ENCODE measurements at places on chromosomes 7 and 10. TPM values are rescaled to one million over a fixed set of nuclear protein-coding genes. Genes with fewer than 3 reads are reported as not detected.

DNA sequence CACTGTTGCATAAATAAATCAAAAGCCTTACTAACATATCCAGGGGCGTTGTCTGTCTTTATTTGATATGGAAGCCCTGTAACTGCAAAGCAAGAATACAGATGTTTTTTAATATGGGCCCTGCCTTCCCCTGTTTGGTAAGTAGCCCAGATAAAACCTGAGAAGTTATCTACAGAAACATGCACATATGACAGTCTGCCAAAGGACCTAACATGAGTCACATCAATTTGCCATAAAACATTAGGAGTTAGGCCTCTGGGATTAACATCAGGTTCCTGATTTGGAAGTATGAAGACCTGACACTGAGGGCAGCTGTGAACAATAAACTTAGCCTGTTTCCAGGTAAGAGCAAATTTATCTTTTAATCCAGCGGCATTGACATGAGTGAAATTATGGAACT is 1588.8 kb downstream of the REEP3 start:
- H3K27ac ChIP-seq = no peak overlapping the region
- no peak overlapping the region for H3K4me3 ChIP-seq
- H3K36me3 ChIP-seq = peaks cover 23% of the 10 kb centered on the region
- no peaks in the 10 kb centered on the region for H3K4me1 ChIP-seq
- DNase-seq = no peak

DNA sequence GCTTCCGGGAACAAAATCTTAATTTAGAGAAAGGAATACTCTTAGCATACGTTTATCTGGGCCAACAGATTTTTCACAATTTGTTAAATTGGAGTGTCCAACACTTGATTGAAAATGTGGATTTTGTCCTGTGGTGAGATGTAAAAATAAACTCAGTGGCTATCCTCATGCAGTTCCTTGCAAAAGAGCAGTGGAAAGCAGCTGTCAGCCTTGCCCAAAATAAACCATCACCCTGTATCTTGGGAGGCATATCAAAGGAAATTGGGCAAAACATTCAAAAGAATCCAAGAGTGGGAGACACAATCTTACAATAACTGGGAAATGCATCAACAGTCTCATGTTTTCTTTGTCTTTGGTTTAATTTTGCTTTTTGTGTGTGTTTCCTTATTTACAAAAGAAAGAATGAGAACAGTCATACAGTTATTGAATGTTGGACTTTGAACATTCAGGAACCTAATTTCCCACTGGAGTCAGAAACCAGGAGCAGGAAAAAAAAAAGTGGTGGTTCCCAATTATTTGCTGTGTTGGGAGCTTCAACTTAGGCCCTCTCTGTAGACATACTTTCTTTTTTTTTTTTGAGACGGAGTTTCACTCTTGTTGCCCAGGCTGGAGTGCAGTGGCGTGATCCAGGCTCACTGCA is 44.4 kb upstream of the DGKI start:
- H3K4me3 ChIP-seq = no peak overlapping the region
- H3K27ac ChIP-seq = no peak overlapping the region
- H3K4me1 ChIP-seq = peaks cover 14% of the 10 kb centered on the region
- H3K27me3 ChIP-seq = no peaks in the 10 kb centered on the region
- no peak for DNase-seq

DNA sequence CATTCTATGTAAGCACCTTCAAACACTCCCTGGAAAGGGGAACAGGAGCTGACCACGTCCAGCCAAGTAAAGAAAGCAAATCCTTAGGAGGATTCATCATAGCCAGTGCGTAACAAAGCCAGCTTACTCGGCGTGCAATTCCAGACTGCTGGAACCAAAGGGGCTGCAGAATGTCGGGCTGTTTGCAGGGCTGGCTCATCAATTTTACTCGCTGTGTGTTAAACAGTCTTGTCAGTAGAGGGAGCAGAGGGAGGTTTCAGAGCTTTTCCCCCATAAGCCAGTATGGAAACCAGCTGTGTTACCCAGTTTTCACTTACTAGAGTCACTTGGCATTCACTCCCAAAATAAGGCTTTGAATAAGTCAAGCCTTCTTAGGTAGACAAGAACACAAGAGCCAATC is 127.1 kb downstream of the KMT2E start:
- peak; percentile 38 for DNase-seq
- H3K4me1 ChIP-seq = no peaks in the 10 kb centered on the region
- H3K4me3 ChIP-seq = no peak overlapping the region
- H3K36me3 ChIP-seq = peaks cover 23% of the 10 kb centered on the region

The COPS6 gene
- 118 TPM for total RNA-seq

DNA sequence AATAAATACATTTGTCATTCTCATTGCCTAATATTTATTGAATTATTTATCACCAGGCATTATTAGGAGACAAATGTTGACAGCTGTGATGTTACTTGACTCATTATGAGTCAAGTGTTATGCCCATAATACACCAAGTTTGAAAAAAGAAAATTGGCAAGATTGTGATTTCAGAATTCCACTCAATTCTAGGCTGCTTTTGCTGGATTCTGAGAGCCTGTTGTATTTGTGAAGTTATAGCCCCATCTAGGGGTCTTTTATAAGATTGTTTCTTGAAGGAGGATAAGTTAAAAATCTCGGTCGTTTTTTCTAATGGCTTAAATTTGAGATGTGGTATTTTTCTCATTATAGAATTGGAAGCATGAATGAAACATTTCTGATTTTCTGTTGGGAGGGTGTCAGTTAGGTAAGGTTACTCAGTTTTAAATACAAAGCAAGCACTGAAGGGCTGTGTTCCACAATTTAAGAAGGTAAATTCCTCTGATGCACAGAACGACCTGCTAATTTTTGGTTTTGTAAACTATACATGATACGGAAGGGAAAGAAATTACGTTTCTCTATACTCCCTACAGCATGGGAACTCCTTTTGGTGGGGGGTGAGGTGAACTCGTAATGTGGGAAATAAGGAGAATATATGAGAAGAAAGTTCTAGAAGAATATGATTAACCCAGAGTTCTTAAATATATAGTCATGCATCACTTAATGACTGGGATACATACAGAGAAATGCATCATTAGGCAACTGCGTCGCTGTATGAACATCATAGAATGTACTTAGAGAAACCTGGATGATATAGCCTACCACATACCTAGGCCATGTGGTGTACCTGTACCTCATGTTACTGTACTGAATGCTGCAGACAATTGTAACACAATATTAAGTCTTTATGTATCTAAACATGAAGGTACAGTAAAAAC is 2.6 kb downstream of the STK31 start:
- H3K4me1 ChIP-seq = no peaks in the 10 kb centered on the region
- H3K27me3 ChIP-seq = peaks cover 5% of the 10 kb centered on the region
- no peak overlapping the region for H3K27ac ChIP-seq
- no peak overlapping the region for H3K4me3 ChIP-seq

DNA sequence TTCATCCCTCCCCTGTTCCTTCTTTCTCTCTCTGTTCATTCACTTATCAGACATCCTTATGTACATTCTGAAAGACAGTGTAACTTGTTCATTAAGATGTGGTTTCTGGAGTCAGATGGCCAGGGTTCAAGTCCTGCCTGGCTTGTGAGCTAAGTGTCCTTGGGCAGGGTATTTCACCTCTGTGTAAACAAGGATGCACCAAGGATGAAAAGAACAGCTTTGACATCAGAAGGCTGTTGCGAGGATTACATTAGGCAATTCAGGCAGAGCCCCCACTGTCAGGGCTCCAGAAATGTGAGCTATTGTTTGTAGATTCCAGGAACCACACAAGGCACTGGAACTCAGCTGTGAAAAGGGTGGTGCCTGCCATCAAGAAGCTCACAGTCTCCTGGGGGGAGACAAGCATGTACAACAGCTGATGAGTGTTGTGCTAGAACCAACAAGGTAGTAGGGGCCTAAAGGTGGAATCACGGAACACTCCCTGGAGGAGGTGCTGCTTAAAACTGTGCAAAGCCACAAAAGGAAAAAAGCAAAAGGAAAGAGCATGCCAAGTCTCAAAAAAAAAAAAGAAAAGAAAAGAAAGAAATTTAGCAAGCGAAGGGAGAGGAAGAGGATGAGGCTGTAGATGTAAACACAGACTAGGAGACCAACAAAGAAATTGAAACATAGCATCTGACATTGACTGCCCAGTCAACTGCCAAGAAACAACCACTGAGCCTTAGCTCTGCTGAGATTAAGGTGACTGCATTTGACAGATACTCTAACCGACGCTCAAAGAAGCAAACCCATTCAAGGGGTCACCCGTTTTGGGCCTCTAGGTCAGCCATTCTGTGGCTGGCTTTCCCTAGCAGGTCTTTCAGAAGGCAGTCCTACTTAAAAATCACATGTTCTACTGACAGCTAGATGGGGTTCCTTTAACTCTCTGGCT is 12.5 kb downstream of the PDLIM1 start:
- no peaks in the 10 kb centered on the region for H3K27me3 ChIP-seq
- no peak overlapping the region for H3K4me3 ChIP-seq
- no peak for DNase-seq
- peaks cover 76% of the 10 kb centered on the region for H3K4me1 ChIP-seq
- peak overlapping the region; percentile 72 for H3K27ac ChIP-seq

The ABCB1 gene
- 0.82 TPM for total RNA-seq

DNA sequence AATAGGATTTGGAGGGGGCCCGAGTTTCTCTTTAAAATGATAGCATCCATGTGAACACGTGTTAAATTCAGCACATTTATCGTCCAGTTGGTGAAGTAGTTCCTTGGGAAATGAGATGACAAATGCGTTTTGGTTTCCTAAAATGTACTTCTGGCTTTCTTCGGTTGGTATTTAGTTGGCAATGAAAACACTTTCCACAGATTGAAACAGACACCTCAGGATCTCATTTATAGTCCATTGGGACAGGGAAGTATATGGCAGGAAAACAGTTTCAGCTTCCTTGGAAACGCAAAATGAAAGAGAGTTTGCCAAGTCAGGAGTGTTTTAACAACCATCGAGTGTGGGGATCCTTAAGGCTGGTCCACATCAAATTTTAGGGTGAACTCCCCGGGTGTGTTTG is 19.4 kb upstream of the LYZL1 start:
- peaks cover 21% of the 10 kb centered on the region for H3K36me3 ChIP-seq
- H3K27me3 ChIP-seq = peaks cover 4% of the 10 kb centered on the region
- no peak overlapping the region for H3K4me3 ChIP-seq
- DNase-seq = no peak

GRCh38 chr10:130300608-130301020 is 164.4 kb downstream of the GLRX3 start:
- no peak overlapping the region for H3K4me3 ChIP-seq
- H3K27me3 ChIP-seq = peaks cover 16% of the 10 kb centered on the region
- no peak overlapping the region for H3K27ac ChIP-seq

- peak overlapping the region; percentile 2 for H3K27ac ChIP-seq
- peaks cover 3% of the 10 kb centered on the region for H3K36me3 ChIP-seq
- no peaks in the 10 kb centered on the region for H3K27me3 ChIP-seq
- no peak overlapping the region for H3K4me3 ChIP-seq
- H3K4me1 ChIP-seq = peaks cover 12% of the 10 kb centered on the region
Observed at GRCh38 chr10:74585231-74586087, 240.9 kb upstream of the KAT6B start.

GRCh38 chr7:134707663-134708378 is 61.2 kb downstream of the BPGM start:
- no peak overlapping the region for H3K27ac ChIP-seq
- no peak overlapping the region for H3K4me3 ChIP-seq
- no peak for DNase-seq
- H3K27me3 ChIP-seq = no peaks in the 10 kb centered on the region

GRCh38 chr10:130109796-130110245 is 809 bp downstream of the C10orf143 start:
- H3K4me3 ChIP-seq = peak overlapping the region; percentile 94
- peak; percentile 67 for DNase-seq
- H3K36me3 ChIP-seq = peaks cover 14% of the 10 kb centered on the region

The MKI67 gene
- 96.5 TPM for total RNA-seq

DNA sequence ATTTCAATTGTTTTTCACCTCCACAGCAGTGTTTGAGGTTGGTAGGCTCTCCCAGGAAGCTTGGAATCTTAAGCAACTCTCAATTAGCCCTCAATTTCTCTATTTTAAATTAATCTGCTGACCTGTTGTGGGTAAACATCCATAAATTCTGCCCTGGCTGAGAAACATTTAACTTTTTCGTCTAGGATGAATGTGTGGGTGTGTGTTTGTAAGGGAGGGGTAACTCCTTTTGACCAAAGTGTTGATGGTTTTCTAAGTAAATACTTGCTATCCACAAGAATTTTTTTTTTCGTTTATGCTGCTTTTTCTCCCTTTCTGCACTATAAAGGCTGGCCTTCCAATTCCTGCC is 973 bp downstream of the PPP3CB start:
- no peaks in the 10 kb centered on the region for H3K27me3 ChIP-seq
- H3K4me1 ChIP-seq = peaks cover 21% of the 10 kb centered on the region
- DNase-seq = no peak
- peak overlapping the region; percentile 75 for H3K27ac ChIP-seq
- peaks cover 9% of the 10 kb centered on the region for H3K36me3 ChIP-seq

GRCh38 chr7:70152313-70152712 is 554.0 kb downstream of the AUTS2 start:
- no peak overlapping the region for H3K27ac ChIP-seq
- H3K36me3 ChIP-seq = no peaks in the 10 kb centered on the region
- no peak for DNase-seq
- H3K4me1 ChIP-seq = peaks cover 20% of the 10 kb centered on the region
- no peak overlapping the region for H3K4me3 ChIP-seq

The CALML3 gene
- not detected for total RNA-seq

DNA sequence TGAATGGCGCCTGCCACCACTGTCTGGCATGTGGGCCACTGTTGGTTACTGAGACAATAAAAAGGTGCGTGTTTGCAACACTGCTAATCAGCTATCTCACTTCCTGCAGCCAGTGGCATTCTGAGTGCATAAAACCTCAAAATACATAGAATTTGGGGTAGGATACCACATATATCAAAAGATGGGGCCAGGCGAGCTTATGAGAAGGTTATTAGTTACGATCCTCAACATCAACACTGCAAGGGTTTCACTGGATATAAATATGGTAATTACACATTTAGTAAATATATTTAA is 200.2 kb downstream of the WDR37 start:
- no peaks in the 10 kb centered on the region for H3K36me3 ChIP-seq
- H3K4me1 ChIP-seq = peaks cover 11% of the 10 kb centered on the region
- H3K27me3 ChIP-seq = no peaks in the 10 kb centered on the region
- no peak for DNase-seq
- H3K4me3 ChIP-seq = no peak overlapping the region

- no peaks in the 10 kb centered on the region for H3K4me1 ChIP-seq
- H3K27ac ChIP-seq = no peak overlapping the region
- H3K4me3 ChIP-seq = no peak overlapping the region
- peak; percentile 48 for DNase-seq
Observed at GRCh38 chr10:110192552-110192951, 14.9 kb upstream of the MXI1 start.

- no peak for DNase-seq
- H3K4me1 ChIP-seq = peaks cover 5% of the 10 kb centered on the region
- no peaks in the 10 kb centered on the region for H3K27me3 ChIP-seq
- H3K27ac ChIP-seq = no peak overlapping the region
- no peak overlapping the region for H3K4me3 ChIP-seq
Observed at GRCh38 chr7:106423821-106424475, 139.2 kb upstream of the NAMPT start.

The TLX1 gene
- total RNA-seq = 2.3 TPM

The COL17A1 gene
- 1.1 TPM for total RNA-seq

All from WTC11 (cell line).